ENCODE measurements at places on chromosomes 11 and 22.

- DNase-seq: no peak
These were observed 42.9 kb upstream of the DAGLA start for GRCh38 chr11:61637277-61637676.

- no peak for DNase-seq
These were observed 617.7 kb downstream of the OPCML start for GRCh38 chr11:132914600-132914999.

DNA sequence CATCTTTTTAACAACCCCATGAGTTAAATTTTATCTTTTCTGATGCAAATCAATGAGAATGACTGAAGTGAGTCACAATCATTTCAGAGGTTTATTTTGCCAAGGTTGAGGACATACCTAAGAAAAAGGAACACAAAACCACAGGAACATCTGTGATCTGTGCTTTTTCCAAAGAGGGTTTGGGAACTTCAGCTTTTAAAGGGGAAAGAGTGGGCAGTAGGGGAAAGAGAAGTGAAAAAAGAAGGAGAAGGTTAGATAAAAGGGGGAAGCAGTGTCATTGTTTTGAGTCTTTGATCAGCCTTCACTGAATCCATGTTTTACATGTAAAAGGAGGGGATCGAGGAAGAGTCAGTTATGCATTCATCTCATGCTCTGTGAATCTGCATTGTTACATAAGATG lies 45.3 kb upstream of the SPON1 start:
- DNase-seq: no peak

- no peak for DNase-seq
These were observed 6.5 kb downstream of the TKFC start for GRCh38 chr11:61339490-61339878.

GRCh38 chr22:29692327-29692640 lies 27.5 kb upstream of the CABP7 start:
- DNase-seq: no peak

DNA sequence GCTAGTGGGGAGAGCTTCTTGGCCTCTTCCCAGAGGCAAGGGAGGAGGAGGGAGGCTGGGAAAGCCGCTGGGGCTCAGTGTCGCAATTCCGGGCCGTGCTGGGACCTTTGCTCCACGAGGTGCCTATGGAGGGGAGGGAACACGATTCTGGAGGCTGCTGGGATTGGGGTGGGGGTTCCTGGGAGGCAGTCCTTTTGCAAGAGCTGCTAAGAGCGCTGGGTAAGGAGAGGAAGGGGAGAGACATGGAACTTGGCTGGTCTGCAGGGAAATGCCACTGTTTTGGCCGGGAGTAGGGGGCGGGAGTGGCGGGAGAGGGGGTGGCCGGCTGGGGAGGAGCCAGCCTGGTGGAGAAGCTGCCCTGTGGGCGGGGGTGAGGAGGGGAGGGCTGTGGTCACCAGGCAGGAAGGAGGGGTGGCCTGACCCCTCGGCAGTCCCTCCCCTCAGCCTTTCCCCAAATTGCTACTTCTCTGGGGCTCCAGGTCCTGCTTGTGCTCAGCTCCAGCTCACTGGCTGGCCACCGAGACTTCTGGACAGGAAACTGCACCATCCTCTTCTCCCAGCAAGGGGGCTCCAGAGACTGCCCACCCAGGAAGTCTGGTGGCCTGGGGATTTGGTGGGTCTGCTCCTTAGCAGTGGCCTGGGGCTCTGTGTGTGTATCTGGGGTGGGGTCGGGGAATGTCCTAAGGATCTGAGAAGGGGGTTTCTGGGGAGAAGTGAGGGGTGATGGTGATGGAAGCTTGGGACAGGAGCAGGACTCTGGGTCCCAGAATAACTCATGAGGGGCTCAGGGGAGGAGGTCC lies at the start of gene NR1H3:
TSS of gene NR1H3 (plus strand) at position 480 of the 800 bp plus-strand sequence. CDS start 1,221 bp downstream, outside the sequence.
- DNase-seq: peak; percentile 60
